Fibroblast of skin of scalp (primary cell): ENCODE measurements at places on chromosomes 16 and 17.

GRCh38 chr17:82282239-82283207 is 9.0 kb upstream of the CSNK1D start:
- no peak for DNase-seq

- no peak for DNase-seq
Observed at GRCh38 chr16:27205423-27206065, 2.2 kb downstream of the KDM8 start.

GRCh38 chr17:33390479-33391176 is 97.5 kb upstream of the ASIC2 start:
- DNase-seq = peak; percentile 54

DNA sequence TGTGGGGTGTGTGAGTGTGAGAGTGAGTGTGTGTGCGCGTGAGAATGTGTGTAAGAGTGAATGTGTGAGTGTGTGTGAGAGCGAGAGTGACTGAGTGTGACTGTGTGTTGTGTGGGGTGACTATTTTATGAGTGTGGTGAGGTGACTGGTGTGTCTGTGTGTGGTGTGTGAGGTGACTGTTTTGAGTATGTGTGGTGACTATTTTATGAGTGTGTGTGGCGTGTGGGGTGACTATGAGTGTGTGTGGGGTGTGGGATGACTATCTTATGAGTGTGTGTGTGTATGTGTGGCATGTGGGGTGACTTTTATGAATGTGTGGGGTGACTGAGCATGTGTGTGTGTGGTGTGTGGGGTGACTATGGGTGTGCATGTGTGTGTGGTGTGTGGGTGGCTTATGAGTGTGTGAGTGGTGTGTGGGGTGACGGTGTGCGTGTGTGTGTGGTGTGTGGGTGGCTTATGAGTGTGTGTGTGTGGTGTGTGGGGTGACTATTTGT is 152.9 kb upstream of the PLCG2 start:
- no peak for DNase-seq

DNA sequence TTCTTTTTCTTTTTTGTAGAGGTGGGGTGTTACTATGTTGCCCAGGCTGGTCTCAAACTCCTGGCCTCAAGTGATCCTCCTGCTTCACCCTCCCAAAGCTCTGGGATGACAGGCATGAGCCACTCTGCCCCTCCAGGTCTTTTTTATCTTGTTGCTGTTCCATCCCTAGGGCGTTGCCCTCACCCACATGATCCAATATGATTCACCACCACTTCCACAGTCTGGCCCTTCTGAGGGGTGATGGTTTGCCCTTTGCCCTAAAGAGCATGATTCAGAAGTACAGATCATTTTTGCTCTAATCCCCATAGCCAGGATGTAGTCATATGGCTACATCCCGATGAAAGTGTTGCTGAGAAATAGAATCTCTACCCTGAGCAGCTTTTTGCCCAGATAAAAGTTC is 18.8 kb downstream of the STX4 start:
- peak; percentile 90 for DNase-seq

GRCh38 chr16:64950262-64950661 is 171.6 kb downstream of the CDH11 start:
- DNase-seq = no peak

- no peak for DNase-seq
Observed at GRCh38 chr16:70614208-70614951, 32.0 kb upstream of the IL34 start.

GRCh38 chr16:85673529-85674417 is 15.0 kb downstream of the GINS2 start:
- no peak for DNase-seq

DNA sequence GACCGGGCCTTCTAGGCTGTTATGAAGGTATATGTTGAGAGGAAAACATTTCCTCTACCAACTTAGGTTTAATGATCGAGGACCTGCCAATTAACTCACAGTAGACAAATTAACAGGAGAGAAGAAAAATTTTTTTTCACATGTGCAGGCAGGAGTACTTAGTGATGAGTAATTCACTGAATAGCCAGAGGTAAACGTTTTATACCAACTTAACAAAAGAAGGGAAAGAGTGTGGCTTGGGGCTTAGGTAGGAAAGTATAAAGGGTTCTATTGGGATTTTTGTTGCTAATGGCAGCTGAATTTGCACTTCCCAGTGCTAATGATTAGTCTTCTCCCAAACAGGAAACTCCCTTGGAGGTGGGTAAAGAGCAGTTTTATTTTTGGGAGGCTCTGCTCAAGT is 121.6 kb upstream of the HS3ST4 start:
- no peak for DNase-seq

DNA sequence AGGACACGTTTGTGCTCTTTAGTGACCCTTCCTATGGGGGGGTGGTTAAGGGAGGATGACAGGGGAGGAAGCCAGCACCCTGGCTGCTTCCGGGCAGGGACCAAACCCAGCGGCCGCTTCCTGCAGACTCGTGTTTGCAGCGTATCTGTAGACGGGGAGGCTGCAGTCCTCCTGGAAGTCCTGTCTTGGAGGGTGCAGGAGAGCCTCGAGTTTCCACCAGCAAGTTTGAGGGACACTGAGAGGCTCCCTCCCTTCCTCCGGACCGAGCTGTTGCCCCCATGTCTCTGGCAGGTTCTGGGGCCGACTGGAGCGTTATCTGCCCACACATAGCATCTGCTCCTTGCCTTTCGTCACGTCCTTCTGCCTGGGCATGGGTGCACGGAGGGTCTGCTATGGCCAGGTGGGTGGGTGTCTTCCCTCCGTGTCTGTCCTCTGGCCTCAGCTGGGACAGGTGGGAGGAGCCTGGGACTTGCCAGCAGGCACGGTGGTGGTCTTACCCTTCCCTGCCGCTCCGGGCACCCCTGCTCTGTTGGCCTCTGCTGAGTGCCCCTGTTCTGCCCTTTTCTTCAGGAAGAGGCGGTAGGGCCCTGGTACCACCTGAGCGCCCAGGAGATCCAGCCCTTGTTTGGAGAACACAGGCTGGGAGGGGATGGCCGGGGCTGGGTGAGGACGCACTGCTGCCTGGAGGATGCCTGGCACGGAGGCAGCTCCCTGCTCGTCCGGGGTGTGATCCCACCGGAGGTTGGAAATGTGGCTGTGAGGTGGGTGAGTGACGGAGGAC is 8.8 kb downstream of the ENGASE start:
- DNase-seq = no peak

GRCh38 chr16:52634104-52634503 is 87.2 kb upstream of the TOX3 start:
- DNase-seq = no peak

DNA sequence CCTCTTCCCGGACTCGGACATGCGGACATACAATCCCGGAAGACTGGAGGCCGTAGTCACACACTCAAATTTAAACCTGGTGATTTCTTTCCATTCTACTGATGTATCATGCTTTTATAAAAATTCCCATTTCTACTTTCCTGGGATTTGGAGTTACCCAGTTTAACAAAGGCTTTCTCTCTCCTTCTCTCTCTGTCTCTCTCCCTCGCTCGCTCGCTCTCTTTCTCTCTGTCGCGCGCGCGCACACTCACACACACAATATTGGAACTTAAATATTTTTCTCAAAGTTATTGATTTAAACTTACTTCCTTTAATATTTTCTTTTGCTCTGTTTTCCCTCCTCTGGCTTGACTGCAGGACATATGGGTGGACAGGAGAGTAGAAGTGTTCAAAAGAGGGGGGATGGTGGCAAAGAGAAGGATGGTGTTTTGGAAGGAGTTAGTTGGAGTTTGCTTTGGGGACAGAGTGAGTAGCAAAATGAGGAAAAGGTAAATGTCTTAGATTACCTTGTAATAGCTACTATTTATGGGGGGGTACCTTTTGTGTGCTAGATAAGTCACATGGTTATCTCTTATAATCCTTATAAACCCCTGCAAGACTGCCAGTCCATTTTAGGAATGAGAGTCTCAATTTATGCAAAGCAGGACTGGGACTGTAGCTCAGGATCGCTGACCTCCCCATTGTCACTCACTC is 878 bp upstream of the TRIM25 start:
- no peak for DNase-seq

DNA sequence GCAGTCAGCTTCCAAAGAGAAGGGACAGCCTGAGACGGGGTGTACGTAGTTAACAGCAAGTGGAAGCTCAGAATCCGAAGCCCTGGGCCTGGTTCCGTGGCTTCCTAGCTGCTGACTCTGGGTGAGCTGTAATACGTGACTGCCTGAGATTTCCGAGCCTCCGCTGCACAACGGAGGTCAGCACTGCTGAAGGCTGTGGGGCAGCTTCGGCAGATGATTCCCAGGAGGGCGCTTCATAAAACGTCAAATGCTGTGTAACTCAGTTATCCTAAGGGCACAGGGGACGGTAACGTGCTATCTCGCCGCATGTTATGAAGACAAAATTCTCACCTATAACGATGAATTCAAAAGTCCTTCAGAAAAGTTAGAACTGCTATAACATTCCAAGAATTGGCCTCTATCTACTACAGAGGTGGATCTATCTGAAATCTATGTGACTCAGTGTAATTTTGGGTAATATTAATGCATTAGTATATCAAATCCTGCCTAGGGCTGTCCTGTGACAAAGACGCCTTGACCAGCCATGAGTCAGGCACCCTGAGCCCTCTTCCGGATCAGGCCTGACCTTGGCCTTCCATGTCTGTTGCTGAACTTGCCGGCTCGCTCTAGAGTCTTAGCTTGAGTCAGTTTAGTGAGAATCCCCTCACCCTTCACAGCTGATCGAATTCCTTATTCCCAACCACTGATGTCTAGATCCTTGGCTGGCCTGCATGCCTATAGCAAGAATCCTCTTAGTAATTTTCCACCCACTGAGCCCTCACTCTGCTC is 43.5 kb downstream of the MARF1 start:
- no peak for DNase-seq

GRCh38 chr16:88673716-88674379 is 11.0 kb upstream of the MVD start:
- no peak for DNase-seq

DNA sequence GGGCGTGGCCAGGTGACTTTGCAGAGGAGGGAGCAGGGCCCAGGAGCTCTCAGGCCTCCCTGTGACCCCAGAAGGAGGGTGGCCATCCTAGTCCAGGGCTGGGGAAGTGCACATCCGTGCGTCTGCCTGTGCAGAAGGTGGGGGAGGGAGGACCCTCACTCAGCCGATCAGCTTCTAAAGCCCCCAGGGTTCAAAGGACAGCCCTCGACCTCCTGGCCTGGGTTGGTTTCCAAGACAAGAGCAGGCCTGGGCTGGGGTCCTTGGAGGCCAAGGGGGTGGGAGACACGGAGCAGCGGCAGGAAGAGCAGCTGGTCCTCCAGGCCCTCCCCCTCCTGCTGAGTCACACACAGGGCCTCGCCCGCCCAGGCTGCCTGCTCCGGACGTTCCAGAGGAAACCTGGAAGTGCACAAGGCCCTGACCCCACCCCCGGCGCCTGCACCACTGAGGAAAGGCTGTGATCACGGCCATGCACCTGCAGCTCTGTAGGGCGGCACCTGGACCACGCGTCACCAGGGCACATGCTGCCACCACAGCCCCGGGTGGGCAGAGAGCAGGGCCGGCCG is 67.1 kb upstream of the ZNF469 start:
- peak; percentile 74 for DNase-seq

DNA sequence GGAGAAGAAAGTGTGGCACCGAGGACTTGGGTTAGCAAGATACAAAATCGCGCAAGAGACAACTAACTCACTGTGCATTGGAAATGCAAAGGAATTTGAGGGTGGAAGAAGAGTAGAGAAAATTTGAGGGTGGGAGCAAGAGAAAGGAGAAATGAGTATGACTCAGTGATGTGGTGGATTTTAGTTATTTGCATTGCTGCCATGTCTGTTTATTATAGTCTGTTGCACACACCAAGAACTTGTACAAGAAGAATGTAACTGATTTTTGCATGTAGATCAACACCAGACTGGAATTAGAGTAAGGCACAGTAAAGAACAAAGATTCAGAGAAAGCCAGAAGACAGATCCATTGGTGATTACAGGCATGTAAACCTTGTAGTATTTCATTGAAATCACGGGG is 71.6 kb upstream of the SMIM36 start:
- peak; percentile 31 for DNase-seq

- no peak for DNase-seq
Observed at GRCh38 chr17:31825961-31826691, 32.9 kb downstream of the COPRS start.

- DNase-seq = peak; percentile 13
Observed at GRCh38 chr16:46801428-46802049, 29.4 kb downstream of the C16orf87 start.

- no peak for DNase-seq
Observed at GRCh38 chr16:58421059-58421458, 28.8 kb downstream of the GINS3 start.

- peak; percentile 46 for DNase-seq
Observed at GRCh38 chr17:8946476-8946875, 19.0 kb downstream of the PIK3R5 start.

- no peak for DNase-seq
Observed at GRCh38 chr17:6437956-6438355, 3.0 kb upstream of the AIPL1 start.

GRCh38 chr16:89407925-89408300 is 82.4 kb downstream of the ANKRD11 start:
- no peak for DNase-seq
